ENCODE measurements at places on chromosomes 3 and 15.

DNA sequence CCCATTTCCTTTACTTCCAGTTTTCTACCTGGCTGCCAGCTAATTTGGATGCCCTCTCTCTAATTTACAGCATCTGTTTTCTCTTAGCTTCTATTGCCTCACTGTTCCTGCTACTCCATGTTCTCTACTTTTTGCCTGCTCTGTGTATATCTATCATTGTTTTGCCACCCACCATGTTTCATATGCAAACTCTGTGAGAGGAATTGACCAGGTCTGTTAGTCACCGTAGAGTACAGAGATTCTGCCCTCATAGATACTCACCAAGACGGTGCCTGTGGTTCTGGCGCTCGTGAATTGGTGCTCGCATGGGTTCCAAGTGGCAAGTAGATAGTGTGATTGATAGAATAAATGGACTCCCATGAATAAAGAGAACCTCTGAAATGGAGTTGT lies 288.8 kb downstream of the CNTN6 start:
- no peak for DNase-seq

- no peak for DNase-seq
These were observed 443.0 kb upstream of the ADAMTS9 start for GRCh38 chr3:65130782-65131181.

DNA sequence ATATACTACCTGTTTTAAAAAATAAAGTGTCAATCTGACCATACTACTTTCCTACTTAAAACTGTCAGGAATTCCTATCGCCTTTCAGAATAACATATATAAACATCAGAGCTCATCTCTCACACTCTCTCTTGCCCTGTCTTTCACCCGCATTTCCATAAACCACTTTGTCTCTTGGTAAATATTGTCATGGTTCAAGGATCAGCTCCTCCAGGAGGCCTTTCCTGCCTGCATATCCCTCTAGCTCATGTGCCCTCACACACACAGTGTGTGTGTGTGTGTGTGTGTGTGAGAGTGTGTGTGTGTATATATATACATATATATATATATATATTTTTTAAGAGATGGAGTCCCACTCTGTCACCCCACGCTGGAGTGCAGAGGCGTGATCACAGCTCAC lies 6.7 kb downstream of the SUMF1 start:
- DNase-seq = no peak

- no peak for DNase-seq
These were observed 82.2 kb downstream of the KLF15 start for GRCh38 chr3:126274735-126275619.

- DNase-seq = no peak
These were observed 38.8 kb upstream of the ZNF445 start for GRCh38 chr3:44516230-44516629.

Measured in head of caudate nucleus (tissue), 42 donors.